ENCODE measurements at places on chromosomes 16 and 17.

- no peak for DNase-seq
Observed at GRCh38 chr17:78374189-78374588, 4.3 kb upstream of the PGS1 start.

GRCh38 chr17:77874303-77875050 is 84.0 kb upstream of the TNRC6C start:
- no peak for DNase-seq

- DNase-seq, result no peak
Observed at GRCh38 chr17:34378664-34379101, 15.7 kb upstream of the CCL1 start.

- no peak for DNase-seq
Observed at GRCh38 chr17:39175695-39176093, 9.7 kb upstream of the ARL5C start.

DNA sequence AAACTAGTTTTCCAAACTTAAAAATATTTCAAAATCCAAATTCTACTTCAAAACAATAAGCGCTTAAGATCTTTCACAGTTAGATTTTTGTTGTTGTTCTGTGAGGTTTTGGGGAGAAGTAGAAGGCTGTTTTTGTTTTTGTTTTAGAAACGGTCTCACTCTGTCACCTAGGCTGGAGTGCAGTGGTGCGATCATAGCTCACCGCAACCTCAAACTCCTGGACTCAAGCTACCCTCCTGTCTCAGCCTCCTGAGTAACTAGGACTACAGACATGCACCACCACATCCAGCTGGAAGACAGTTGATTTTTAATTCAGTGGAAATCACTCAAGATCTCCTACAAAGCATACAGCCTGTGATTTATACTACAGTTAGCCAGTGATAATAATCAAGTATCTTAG is 2.7 kb downstream of the SHCBP1 start:
- DNase-seq, result no peak

DNA sequence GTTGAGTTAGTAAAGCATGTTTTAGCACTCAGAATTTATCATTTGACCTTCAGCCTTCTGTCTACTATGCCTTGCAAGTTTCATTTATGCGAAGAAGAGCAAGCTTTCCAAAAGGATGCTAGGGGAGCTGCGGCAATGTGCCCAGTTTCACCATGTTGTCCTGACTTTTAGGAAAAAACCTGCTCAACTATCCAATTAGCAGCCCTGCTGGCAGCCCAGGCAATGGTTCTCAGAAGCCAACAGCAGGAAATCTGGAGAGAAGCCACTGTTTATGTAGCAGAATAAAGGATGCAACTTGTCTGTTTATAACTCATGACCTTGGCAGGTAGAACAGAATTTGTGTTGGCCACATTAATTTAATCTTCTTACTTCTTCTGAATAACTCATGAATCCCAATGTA is 230.8 kb downstream of the ABCC12 start:
- DNase-seq, result no peak

DNA sequence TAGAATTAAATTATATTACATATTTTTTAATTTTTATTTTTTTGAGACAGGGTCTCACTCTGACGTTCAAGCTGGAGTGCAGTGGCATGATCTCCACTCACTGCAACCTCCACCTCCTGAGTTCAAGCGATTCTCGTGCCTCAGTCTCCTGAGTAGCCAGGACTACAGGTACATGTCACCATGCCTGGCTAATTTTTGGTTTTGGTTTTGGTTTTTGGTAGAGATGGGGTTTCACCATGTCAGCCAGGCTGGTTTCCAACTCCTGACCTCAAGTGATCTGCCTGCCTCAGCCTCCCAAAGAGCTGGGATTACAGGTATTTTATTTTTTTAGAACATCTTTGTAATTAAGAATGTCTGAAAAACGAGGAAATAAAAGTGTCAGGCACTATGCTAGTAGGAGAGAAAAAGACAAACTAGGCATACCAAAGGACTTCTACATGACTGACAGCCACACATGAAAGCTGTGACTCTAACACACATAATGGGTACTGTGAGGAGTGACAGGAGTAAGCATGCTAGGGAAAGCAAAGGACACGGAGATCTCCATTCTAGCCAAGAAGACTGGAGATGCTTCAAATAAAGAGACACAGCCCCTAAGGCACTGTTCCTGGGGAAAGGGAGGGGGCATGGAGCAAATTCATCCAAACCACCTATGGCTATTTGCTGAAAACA is 7.3 kb downstream of the GNA13 start:
- DNase-seq, result no peak

DNA sequence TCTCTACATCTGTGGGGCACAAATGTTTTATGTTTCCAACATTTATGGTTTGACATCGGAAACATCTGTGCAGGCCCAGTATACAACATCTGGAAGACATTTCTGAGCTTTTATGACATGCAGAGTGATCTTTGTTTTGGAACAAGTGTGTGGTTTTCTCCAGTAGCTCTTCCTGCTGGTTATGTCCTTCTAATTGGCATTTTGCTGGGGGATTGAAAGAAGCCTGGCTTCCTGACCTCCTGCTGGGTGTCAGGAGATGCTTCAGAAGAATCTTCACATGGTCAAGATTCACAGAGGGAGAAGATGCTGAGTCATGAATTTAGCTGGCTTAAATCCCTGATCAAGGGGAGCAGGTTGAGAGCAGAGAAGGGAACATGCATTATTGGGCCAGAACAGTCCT is 279.5 kb upstream of the MYOCD start:
- DNase-seq, result no peak

GRCh38 chr17:33023790-33024189 is 32.1 kb downstream of the SPACA3 start:
- DNase-seq, result no peak

- no peak for DNase-seq
Observed at GRCh38 chr17:50052241-50052796, 3.6 kb upstream of the ITGA3 start.

GRCh38 chr17:74892013-74892841 is 1.2 kb downstream of the FADS6 start:
- no peak for DNase-seq

- no peak for DNase-seq
Observed at GRCh38 chr16:61968242-61969076, 67.8 kb downstream of the CDH8 start.

DNA sequence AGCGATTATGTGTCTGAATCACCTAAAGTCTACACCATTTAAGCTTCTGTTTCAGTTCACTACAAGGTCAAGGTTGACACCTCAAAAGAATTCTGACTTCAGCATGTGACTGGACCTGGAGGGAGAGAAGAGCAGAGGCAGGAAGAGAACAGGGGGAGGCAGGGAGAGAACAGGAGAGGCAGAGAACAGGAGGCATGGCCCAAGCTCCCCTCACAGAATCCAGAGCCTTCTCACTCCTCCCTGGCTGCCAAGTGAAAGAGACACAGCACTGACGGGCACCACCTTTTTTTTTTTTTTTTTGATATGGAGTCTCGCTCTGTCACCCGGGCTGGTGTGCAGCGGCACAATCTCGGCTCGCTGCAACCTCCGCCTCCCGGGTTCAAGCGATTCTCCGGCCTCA is 11.4 kb downstream of the GGA2 start:
- no peak for DNase-seq

- no peak for DNase-seq
Observed at GRCh38 chr17:44733753-44734152, 25.0 kb upstream of the ADAM11 start.

GRCh38 chr16:3401719-3402397 is 843 bp downstream of the ZNF174 start:
- DNase-seq, result peak; percentile 22

GRCh38 chr16:8278031-8278580 is 312.2 kb downstream of the TMEM114 start:
- DNase-seq, result no peak

DNA sequence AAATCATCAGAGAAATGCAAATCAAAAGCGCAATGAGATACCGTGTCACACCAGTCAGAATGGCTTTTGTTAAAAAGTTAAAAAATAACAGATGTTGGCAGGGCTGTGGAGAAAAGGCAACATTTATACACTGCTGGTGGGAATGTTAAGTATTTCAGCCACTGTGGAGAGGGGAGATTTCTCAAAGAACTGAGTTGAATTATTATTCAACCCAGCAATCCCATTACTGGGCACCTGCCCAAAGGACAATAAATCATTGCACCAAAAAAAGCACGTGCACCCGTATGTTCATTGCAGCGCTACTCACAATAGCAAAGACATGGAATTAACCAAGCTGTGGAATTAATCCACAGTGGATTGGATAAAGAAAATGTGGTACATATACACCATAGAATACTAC is 204.7 kb downstream of the HS3ST4 start:
- no peak for DNase-seq

- no peak for DNase-seq
Observed at GRCh38 chr17:74712301-74712700, 422 bp downstream of the CD300LF start.

- DNase-seq, result no peak
Observed at GRCh38 chr17:42669977-42670788, 6.6 kb downstream of the PLEKHH3 start.

DNA sequence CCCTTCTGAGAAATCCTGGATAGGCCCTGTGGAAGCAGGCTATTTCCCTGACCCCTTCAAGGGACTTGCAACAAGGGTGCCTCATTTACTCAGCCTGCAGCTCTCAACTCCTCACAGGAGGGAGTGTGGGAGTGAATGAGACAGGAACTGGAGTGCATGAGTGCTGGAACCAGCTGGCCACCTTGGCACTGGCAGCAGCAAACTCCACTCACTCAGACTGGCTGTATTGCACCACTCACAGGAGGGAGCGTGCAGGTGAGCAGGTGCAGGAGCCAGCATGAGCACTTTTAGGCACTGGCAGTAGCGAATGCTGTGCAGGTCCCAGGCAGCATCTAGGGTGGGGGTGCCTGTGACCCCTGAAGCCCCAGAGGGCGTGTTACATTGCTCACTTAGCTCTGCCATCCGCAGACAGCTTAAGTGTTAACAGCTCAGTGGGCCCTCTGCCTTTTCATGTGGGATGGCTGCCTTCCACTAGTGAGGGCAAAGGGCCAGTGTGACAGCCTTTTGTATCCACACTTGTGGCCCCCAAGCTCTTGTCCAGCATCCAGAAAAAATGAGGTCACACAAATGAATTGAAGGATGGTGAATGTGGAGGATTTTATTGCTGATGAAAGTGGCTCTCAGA is 11.0 kb upstream of the ZNHIT3 start:
- DNase-seq, result no peak

GRCh38 chr17:62746941-62747340 is 61.2 kb downstream of the MARCHF10 start:
- DNase-seq, result no peak

DNA sequence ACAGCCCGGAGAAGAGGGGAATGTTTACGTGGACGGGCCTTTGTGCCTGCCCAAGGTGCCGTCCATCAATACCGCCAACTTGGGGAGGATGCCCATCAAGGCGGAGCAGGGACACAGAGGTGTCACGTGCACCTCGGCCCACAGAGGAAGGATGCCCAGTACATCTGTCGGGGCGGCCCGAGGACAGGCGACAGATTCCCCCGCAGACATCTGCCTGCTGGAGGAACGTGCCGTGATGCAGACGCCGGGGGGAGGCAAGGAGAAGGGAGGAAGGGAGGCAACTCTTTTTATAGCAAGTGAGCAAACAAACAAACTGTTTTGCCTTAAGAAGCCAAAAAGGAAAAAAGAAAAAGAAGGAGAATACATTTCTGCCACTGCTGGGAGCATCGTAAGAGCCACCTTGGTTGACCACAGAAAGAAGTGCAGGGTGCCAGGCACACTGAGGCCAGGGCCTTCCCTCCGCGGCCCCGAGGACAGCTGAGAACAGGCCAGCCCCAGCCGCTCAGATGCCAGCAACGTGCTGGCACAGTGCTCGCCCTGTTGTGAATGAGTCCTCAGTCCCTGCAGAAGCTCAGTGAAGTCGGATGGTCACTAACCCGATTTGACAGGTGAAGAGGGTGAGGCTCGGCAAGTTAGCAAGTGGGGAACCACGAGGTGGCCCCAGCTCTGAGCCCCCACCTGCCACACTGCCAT is 146.4 kb downstream of the RBFOX3 start:
- no peak for DNase-seq

DNA sequence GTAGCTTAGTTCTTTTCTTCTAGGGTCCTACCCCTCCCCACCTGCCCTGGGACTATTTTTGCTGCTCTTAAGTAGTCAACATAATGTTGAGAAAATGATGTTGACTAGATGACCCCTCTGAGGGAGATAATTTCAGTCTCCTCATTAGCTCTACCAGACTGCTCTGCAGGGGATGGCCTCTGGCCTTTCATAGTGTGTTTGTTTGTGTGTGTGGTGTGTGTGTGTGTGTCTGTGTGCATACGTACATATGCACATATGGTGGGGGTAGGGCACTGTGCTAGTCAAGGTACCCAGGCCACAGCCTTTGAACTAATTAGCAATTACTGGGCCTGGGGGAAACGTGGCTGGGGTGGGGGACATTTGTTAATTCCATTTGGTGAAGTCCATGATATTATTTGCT is 254.0 kb downstream of the SHISA9 start:
- DNase-seq, result no peak

GRCh38 chr17:38636054-38636453 is 30.3 kb upstream of the SRCIN1 start:
- no peak for DNase-seq

DNA sequence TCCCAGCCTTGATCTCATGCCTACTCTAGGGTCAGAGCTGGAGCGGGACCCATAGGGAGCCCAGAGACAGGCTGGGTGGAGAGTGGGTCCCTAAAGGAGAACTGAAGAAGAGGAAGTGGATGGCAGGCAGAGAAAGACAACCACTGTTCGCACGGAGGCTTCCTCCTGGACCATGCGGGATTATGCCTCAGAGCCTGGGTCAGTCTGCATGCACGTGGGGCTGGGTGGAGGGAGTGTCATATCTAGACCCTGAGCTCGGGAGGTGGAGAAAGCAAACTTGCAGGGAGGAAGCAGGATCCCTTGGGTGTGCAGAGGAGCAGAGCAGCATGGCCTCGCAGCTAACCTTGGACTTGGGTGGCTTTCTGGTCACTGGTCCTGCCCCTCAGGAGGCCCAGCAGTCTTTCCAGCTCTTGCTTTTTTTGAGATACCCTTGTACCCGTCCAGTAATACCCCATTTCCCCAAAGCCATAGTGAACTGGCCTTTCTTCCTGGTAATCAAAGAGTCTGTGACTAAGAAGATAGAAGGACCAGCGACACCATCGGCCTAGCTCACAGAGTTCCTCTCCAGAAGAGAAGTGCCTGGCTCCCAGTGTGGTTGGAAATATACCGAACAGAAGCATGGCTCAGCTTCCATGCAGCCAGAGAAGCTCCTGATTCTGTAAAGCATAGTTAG is 344.2 kb downstream of the CPPED1 start:
- no peak for DNase-seq

DNA sequence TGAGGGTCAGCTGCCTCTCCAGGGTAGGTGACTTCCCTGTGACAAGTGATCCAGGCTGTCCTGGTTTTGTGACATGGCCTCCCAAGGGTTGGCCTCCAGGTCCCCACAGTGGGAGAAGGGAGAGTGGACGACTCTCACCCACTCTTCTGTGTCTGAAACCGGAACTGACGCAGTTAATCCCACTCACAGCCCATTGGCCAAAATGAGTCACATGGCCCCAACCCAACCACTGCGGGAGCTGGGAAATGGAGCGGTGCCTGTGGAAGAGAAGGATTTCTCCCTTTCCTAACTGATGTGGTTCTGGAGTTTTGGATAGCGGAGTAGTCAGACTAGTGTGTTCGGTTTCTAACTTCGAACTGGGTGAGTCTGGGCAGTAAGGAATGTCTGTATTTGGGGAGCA is 79.4 kb downstream of the ABCC6 start:
- no peak for DNase-seq

GRCh38 chr16:30485818-30486436 is 13.4 kb downstream of the ITGAL start:
- no peak for DNase-seq

- DNase-seq, result no peak
Observed at GRCh38 chr17:80453126-80453997, 23.0 kb downstream of the NPTX1 start.

- DNase-seq, result no peak
Observed at GRCh38 chr17:49148171-49148570, 15.6 kb downstream of the B4GALNT2 start.

GRCh38 chr17:1313270-1314005 is 34.0 kb downstream of the TRARG1 start:
- no peak for DNase-seq

Data from 8988T (cell line).